Cortex of kidney (tissue), 1 donor: ENCODE measurements at places on chromosomes 7 and 10.

GRCh38 chr10:125149036-125149679 is 11.2 kb downstream of the CTBP2 start:
- DNase-seq, result no peak

GRCh38 chr7:51288896-51289622 is 27.6 kb downstream of the COBL start:
- no peak for DNase-seq

DNA sequence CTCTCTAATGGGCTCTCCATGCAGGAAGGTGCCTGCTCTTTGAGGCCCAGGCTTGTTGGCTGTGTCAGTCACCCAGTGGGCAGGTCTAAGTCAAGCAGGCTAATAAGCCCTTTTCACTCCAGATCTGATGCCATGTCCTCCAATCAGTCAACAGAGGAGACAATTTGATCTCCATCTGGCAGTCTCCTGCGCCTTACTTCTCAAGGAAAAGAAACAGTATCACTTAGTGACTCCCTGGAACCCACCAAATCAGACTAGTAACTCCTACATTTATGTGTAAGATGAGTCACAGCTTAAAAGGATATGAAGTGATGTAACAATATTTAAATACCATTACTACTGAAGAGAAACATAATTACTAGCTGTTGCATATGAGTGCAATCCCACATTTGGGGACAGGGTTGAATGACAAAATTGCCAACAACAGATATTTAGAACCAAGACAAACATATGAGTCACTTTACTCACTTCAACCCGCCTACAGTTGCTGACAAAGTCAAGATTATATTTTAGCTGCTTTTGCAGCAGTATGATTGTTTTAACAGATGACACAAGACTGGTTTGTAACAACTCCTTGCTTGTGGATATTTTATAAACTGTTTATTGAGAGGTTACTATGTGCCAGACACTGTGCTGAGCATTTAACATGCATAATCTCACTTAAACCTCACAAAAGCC is 72.1 kb downstream of the USP6NL start:
- no peak for DNase-seq

- DNase-seq, result no peak
Observed at GRCh38 chr7:112112822-112113255, 93.4 kb downstream of the DOCK4 start.

DNA sequence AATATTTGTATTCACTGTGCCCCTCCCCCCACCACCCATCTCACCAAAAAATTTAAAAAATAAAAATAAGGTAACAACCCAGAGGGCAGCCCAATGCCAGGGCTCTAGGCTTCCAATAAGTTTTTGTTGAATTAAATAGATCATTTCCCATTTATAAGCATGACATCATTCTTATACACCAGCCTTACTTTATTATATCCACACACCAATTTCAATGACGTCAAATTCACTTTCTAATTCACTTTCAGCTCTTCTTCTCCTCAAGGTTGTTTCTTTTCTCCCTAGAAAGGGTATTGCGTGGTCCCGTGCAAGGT is 1.2 kb upstream of the DKK1 start:
- no peak for DNase-seq

GRCh38 chr10:31036209-31036608 is 4.5 kb upstream of the ZNF438 start:
- DNase-seq, result no peak

DNA sequence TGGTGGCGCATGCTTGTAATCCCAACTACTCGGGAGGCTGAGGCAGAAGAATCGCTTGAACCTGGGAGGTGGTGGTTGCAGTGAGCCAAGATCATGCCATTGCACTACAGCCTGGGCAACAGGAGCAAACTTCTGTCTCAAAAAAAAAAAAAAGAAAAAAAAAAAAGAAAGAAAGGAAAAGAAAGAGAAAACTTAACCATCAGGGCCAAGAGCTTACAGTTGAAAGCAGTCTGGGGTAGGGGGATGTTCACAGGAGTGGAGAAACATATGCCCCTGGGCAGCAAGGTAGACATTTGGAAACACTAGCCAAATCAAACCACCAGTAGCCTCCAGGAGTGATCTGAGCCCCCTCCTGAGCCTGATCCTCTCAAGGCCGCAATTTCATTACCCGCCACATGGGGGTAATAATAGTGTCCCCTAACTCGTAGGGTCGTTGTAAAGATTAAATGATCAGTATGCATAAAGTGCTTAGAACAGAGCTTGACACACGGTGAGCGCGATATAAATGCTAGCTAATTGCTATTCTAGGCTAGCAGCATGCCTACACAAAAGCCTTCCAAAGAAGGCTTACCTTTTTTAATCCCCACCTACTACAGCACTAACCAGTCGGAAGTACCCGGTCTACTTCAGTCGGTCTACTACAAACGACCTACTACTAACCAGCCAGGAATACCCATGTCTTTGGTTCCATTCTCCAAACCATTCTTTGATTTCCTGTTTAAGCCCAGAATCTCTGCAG is 274.3 kb upstream of the NEBL start:
- no peak for DNase-seq

GRCh38 chr10:16756561-16757221 is 60.5 kb downstream of the RSU1 start:
- no peak for DNase-seq

DNA sequence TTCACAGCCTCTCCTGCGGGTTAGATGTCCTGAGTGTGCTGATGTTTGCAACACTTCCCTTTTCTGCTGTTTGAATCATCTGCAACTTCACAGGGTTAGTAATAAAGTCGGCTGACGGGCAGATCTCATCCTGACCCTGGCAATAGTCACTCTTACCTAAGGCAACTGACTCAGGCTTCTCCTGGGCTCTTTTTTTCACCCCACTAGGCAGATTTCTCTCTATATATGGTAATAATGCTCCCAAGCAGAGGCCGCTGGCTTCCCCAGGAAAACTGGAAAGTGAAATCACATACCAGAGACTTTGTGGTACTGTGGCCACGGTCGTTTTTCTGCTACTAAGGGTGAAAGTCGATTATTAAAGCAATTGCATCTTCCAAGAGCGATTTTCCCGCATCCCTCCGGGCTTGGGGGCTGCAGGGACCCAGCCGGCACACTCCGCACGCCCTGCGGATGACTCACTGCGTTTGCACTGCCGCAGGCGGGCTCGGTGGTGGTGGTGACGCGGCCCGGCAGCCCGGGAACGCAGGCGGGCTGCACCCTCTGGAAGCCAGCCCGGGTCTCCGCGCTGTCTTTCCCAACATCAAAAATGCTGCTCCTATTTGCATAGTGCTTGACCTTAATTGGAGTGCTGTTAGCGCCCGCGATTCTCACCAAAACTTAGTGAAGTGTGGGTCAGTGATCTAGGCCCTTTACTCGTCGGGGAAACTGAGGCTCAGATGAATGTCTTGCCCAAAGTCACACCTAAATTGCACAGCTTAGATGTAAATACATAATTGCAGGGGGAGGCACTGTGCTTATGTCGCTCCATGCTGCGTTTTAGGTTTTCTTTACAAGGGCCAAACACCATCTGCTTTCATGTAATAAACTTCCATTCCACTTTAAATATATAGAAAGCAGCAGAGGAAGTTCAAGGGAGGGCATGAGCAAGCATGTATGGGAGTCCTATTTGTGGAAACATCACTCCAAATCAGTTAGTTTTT is 47.6 kb upstream of the ITGB1 start:
- DNase-seq, result peak; percentile 26

DNA sequence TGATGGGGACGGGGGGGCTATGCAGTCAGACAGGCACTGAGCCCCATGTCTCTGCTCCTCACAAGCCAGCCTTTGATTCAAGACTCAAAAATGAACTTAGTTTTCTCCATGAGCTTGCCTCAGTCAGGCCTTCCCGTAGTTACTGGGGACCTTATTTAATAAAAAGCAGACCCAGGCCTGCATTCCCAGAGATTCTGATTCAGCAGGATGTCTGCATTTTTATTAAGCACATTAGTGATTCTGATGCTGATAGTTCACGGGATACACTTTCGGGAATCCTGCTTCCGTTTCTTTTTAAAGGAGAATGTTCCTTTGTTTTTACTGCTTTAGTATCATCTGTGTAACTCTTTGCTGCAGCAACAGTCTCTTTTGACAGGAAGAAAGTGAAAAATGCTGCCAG is 28.3 kb upstream of the PLPP4 start:
- DNase-seq, result no peak

GRCh38 chr7:30545791-30546555 is 41.3 kb upstream of the GGCT start:
- DNase-seq, result no peak

DNA sequence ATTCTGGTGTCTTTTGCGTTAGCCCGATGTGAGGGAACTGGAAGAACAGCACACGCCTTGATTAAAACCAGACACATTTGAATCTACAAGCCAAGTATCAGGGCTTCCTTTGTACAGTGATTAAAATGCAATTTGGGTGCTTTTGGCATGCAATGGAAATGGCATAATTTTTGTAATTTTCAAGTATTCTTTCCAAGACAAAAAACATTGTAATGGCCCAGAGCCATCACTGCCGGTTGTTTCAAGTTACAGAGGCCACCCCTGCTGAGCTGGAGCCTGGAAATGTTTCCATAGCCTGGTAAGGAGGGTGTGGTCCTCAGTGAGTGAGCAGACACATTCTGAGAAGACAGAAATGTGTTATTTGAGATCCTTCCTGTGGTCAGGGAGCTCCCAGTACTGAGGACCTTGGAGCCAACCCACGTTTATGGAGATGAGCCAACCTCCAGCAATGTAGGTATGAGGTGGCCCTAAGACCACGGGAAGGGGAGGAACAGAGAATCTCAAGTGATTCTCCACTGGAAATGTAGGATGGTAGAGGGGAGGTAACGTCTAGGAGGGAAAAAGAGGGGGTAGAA is 20.9 kb downstream of the TEX36 start:
- no peak for DNase-seq

- no peak for DNase-seq
Observed at GRCh38 chr7:103487419-103487818, 41.4 kb upstream of the SLC26A5 start.

GRCh38 chr10:113663142-113663541 is 699 bp downstream of the NRAP start:
- DNase-seq, result no peak

GRCh38 chr7:87850836-87851593 is 25.1 kb downstream of the SLC25A40 start:
- DNase-seq, result no peak

- DNase-seq, result no peak
Observed at GRCh38 chr10:75972491-75973276, 541.3 kb downstream of the LRMDA start.

DNA sequence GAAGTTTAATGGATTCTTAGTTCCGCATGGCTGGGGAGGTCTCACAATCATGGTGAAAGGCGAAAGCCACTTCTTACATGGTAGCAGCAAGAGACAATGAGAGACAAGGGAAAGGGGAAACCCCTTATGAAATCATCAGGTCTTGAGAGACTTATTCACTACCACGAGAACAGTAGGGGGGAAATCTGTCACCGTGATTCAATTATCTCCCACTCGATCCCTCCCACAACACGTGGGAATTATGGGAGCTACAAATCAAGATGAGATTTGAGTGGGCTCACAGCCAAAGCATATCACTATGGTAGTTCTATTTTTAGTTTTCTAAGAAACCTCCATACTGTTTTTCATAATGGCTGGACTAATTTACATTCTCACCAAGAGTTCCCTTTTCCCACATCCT is 36.7 kb downstream of the SPAM1 start:
- no peak for DNase-seq

DNA sequence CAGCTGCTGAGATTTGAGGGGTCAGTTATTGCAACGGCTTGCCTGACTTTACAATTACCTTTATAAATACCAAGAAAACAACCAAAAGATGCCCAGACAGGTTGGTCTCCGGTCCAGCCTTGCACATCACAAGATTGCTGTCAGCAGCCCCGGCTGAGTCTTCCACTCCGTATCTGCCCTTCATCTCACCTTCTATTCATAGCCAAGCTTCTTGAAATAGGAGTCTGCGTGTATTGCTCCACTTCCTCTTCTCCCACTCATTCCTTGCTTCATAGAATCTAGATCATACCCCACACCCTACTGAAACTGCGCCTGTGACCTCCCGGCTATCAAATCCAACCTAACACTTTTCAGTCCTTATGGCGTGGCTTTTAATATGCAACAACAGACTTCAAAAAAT is 31.1 kb upstream of the USP6NL start:
- no peak for DNase-seq

- no peak for DNase-seq
Observed at GRCh38 chr7:32879460-32879859, 12.1 kb downstream of the KBTBD2 start.

DNA sequence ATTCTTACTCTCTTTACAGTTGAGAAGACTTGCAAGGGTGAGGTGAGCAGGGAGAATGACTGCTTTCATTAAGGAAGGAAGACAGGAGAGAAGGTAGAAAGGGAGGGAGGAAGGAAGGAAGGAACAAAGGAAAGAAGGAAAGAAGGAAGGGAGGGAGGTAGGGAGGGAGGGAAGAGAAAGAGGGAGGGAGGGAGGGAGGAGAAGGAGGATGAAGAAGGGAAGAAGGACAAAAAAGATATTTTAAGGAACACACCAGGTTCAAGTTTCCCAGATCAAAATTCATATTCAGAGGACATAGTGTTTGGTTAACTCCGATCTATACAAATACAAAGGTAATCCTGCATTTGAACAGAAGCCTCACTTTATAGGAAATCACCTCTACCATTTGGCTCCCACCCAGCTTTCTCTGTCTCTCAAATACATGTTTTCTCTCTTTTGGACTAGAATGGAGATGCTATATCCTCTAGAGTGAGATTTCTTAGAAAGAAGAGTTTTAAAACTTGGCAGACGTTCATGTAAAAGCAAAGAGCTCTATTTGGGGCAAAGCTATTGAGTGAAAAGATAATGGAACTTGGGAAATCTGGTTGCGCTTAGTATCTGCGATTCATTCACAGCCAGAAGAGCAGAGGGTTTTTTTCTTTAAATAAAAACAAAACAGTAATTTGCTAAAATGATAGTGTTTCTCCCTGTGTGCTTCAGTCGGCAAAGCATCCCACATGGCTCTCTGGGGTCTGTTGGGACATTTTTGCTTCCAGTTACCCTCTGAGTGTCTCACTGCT is 261.9 kb upstream of the LYZL1 start:
- DNase-seq, result no peak

DNA sequence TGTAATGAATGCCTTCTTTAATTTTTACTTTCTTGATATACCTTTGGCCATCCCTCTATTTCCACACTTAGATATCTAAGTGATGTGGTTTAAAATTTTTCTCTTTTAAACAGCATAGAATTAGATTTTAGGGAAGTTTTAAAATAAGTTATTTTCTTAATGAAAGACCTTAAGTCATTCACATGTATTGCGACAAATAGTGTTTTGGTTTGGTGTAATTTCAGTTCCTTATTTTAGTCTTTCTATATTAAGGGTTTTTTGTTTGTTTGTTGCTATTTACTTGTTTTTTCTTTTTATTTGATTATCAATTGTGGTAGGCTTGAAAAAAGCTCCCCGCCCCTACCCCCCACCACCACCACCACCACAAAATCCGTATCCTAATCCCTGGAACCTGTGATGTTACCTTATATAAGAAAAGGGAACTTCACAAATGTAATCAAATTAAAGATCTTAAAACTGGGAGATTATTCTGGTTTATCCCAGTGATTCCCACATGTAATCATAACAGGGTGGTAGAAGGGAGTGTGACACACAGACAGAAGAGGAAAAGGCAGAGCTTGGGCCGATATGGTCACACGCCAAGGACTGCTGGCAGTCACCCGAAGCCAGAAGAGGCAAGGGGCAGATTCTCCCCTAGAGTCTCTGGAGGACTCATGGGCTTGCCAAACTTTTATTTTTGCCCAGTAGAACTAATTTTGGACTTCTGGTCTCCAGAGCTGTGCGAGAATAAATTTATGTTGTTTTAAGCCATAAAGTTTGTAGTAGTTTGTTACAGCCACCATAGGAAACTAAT is 149.7 kb downstream of the NPSR1 start:
- DNase-seq, result no peak

GRCh38 chr7:106225856-106226255 is 58.9 kb downstream of the NAMPT start:
- no peak for DNase-seq

GRCh38 chr7:47709051-47709450 is 127.1 kb upstream of the TNS3 start:
- DNase-seq, result no peak
